ENCODE measurements at places on chromosomes 5 and 9. TPM values are rescaled to one million over a fixed set of nuclear protein-coding genes. Genes with fewer than 3 reads are reported as not detected.
A peak's percentile ranks its signal among the peaks of the same experiment; 100 is the strongest.

Gene OLFM1
- 24.4 TPM for total RNA-seq

Gene CSF2
- total RNA-seq: not detected

- peak overlapping the region; percentile 71 for H3K4me3 ChIP-seq
- H3K4me1 ChIP-seq: peaks cover 53% of the 10 kb centered on the region
Observed at GRCh38 chr9:131395157-131396098, 1.5 kb downstream of the PRRC2B start.

Gene ACSL6
- 38.5 TPM for total RNA-seq

Gene C9
- 0.74 TPM for total RNA-seq

GRCh38 chr5:147857302-147858129, 21.0 kb upstream of the SCGB3A2 start:
- no peaks in the 10 kb centered on the region for H3K27me3 ChIP-seq
- no peak overlapping the region for H3K27ac ChIP-seq
- H3K4me3 ChIP-seq: no peak overlapping the region
- no peaks in the 10 kb centered on the region for H3K36me3 ChIP-seq
- no peaks in the 10 kb centered on the region for H3K4me1 ChIP-seq

DNA sequence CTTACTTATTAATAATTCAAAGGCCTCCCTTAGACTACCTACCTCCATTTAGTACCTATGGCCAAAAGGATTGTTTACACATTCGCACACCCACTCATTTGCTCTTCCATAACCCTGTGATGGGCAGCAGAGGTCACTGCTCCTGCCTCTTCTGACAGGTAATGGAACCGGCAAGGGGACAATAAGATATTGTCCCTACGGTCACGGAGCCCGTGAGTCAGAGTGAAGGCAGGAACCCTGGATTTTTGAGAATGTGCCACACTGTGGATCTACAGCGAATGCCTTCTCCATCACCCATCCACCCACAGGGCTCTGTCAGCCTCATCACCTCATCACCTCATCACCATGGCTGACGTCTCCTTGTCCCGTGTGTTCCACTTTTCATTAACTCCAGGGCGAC, 132.3 kb downstream of the MYO10 start:
- H3K4me3 ChIP-seq: no peak overlapping the region
- no peak overlapping the region for H3K27ac ChIP-seq
- H3K27me3 ChIP-seq: no peaks in the 10 kb centered on the region
- H3K36me3 ChIP-seq: no peaks in the 10 kb centered on the region
- H3K4me1 ChIP-seq: peaks cover 8% of the 10 kb centered on the region
- no peak for DNase-seq
